ENCODE measurements at places on chromosomes 12 and 14.

DNA sequence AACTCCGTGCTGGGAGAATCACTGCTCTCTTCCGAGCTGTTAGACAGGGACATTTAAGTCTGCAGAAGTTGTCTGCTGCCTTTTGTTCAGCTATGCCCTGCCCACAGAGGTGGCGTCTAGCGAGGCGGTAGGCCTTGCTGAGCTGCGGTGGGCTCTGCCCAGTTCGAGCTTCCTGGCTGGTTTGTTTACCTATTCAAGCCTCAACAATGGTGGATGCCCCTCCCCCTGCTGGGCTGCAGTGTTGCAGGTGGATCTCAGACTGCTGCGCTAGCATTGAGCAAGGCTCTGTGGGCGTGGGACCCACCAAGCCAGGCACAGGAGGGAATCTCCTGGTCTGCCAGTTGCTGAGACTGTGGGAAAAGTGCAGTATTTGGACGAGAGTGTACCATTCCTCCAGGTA lies 43.7 kb downstream of the GPR137C start:
- DNase-seq = no peak

GRCh38 chr12:44889926-44890325 lies 13.8 kb upstream of the NELL2 start:
- no peak for DNase-seq

- DNase-seq = no peak
Observed at GRCh38 chr14:24436355-24437019, 6.1 kb downstream of the SDR39U1 start.

- DNase-seq = no peak
Observed at GRCh38 chr12:47885012-47885501, 19.7 kb downstream of the VDR start.

- DNase-seq = no peak
Observed at GRCh38 chr12:7723926-7724325, 12.7 kb downstream of the DPPA3 start.

- DNase-seq = no peak
Observed at GRCh38 chr12:39467432-39467870, 24.5 kb upstream of the KIF21A start.

DNA sequence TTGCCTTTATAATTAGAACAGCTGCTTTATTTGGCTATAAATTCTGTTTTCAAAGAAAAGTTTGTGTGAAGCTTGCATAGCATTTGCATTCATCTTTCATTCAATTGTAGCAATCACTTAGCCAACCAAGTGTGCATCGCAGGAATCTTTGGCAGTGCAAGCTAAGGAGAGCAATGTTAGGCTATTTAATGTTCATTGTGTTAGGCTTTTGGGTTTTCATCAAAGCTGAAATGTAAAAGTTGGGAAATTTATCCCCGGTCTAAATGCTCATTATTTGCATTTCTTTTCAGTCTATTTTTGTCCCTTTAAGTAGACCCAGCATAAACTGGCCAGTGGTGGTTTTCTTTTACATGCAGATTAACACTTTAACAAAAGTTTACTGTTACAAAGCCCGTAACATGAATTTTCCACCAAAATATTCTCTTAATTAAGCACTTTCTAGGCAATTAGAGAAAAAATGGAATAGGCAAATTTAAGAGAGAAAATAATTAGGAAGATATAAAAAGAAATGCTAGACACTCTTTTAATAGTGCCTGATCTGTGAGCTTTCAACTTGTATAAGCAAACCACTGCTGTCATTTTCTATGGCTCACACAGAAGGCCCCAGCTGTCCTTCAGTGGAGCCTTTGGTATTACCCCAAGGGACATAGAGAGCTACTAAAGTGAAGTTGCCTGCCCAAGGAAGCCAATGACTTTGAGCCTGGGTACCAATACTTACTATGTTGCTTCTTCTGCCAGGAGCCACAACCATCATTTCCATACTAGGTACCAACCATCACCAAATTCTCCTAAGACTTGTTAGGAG lies 898.9 kb upstream of the SEL1L start:
- DNase-seq = no peak

GRCh38 chr14:42378880-42379279 lies 772.2 kb downstream of the LRFN5 start:
- no peak for DNase-seq

GRCh38 chr12:113086249-113087164 lies 30.0 kb downstream of the DTX1 start:
- DNase-seq = no peak

GRCh38 chr14:31867570-31867969 lies 209.5 kb upstream of the ARHGAP5 start:
- no peak for DNase-seq

- DNase-seq = no peak
Observed at GRCh38 chr12:27705263-27705662, 5.4 kb upstream of the MRPS35 start.

- no peak for DNase-seq
Observed at GRCh38 chr14:67526676-67527459, 6.2 kb upstream of the PLEKHH1 start.

GRCh38 chr12:104750061-104750460 lies 208.0 kb downstream of the SLC41A2 start:
- no peak for DNase-seq

DNA sequence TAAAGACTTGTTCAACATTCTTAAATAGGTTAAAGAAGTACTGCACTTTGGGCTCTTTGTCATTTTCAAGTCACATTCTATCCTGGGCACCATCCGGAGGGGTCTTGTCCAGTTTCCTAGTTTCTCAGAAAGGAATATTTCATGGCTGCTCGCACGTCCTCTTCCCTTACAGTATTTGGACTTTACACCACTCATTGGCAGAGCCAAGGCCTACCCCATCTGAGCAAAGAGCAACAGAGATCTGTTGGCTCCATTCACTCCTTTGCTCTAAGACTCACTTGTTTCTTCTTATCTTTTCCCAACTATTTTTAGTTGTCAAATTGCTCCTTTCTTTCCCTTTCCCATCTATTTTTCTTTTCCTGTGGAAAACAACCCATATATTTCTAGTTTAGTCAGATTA lies 118.2 kb downstream of the CRADD start:
- DNase-seq = no peak

- DNase-seq = no peak
Observed at GRCh38 chr14:69252851-69253250, 7.1 kb upstream of the GALNT16 start.

DNA sequence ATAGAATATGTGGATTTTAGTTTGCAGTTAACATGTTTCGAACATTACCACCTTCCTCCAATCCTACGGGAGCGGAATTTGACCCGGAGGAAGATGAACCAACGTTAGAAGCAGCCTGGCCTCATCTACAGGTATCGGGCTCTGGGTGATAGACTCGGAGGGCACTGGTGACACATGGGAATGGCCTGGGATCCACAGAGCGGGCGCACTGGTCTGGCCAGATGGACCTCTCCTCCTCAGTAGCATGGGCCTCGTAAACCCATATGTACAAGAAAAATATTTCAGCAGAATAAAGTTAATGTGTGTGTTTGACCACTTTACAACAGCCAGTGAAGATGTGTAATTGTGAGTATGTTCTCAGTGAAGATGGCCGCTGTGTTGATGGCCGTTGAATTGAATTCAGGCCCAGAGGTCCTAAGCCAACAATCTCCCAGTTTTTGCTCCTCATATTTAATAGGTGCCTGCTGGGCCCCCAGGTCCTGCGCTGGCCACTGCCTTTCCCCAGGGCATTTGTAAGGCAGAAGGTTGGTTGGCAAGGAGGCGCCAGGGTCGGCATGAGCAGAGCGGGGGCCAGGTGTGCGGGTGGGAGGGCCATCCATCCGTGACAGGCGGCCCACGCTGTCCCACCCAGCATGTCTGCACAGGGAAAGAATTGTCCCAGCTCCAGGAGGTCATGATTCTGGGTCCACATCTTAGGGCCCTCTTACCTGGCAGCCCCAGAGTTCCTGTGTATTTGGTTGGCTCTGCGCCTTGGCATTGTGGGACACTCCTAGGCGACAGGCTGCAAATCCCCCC lies 82.0 kb upstream of the DYNC1H1 start:
- no peak for DNase-seq

GRCh38 chr14:26132061-26132645 lies 465.7 kb downstream of the NOVA1 start:
- DNase-seq = no peak

DNA sequence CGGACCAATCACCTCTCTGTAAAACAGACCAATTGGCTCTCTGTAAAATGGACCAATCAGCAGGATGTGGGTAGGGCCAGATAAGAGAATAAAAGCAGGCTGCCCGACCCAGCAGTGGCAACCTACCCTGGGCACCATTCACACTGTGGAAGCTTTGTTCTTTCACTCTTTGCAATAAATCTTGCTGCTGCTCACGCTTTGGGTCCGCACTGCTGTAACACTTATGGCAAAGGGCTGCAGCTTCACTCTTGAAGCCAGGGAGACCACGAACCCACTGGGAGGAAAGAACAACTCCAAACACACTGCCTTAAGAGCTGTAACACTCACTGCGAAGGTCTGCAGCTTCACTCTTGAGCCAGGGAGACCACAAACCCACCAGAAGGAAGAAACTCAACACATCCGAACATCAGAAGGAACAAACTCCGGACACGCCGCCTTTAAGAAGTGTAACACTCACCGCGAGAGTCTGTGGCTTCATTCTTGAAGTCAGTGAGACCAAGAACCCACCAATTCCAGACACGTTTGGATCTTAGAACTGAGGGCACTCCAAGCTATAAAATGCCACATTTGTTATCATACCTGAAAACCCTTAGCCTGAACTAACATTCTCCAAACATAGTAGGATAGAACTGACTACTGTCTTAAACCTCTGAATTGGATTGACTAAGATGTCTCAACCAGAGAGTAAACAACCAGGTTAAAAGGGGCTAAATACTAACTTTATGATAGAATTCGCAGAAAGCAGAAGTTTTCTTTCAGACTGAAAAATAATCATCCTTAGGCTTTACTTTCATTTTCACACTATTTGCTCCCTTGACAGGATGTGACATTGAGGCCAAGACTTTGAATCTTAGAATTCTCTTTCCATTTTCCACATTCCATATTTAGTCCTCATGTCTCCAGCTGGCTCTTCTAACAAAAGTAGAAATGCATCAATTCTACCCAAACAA lies 33.6 kb downstream of the CDKL1 start:
- DNase-seq = no peak

DNA sequence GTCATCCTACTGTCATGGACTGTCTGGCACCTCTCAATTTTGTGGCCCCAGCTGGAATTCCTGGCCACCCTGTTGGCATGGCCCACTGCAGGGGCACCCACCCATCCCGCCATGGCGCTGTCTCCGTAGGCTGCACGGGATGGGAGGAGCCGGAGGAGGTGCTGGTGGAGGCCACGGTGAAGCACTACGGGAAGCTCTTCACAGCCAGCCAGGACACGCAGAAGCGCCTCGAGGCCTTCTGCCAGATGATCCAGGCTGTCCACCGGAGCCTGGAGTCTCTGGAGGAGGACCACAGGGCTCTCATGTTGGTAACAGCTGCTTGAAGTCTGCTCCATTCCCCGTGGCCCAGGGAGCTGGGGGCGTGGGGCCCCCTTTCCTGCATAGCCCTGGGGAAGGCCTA lies 3.9 kb downstream of the CCDC197 start:
- DNase-seq = no peak

DNA sequence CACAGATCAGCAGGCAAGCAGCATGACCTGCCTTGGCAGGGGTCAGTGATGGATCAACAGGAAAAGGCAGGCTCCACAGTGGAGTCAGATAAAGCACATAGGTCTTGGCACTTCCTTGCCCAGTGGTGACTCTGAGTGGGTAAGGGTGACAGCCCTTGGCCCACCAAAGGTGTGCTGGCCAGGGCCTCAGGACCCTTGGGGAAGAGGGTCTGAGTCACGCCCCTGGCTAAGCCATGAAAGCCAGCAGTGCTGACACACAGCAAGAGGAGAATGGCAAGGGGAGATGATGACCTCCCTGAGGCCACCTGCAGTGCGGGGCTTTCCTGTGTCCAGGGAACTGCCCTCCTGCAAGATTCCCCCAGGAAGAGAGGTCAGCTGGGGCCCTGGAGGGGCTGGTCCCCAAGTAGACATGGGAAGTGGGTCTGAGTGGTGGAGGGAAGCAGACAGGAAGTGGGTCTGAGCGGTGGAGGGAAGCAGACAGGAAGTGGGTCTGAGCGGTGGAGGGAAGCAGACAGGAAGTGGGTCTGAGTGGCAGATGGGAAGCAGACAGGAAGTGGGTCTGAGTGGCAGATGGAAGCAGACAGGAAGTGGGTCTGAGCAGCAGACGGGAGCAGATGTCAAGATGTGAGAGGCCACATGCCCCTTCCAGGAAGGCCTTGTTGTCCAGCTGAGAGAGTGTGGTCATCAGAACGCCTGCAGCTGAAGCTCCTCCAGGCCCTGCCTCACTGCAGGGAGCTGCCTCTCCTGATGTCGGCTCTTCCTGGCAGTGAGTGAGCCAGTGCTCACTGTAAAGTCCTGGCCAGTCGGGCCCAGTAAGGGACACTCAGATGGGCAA lies 34.8 kb downstream of the DIO3 start:
- DNase-seq = no peak

GRCh38 chr12:109492371-109492770 lies 14.9 kb downstream of the UBE3B start:
- no peak for DNase-seq

GRCh38 chr12:94498073-94498472 lies 38.4 kb upstream of the CEP83 start:
- no peak for DNase-seq

GRCh38 chr14:94400422-94400841 lies 12.0 kb upstream of the SERPINA1 start:
- no peak for DNase-seq

- peak; percentile 95 for DNase-seq
Observed at GRCh38 chr12:78864403-78864869, at the start of gene SYT1. TSS of gene SYT1 (plus strand) at chr12:78864774.

DNA sequence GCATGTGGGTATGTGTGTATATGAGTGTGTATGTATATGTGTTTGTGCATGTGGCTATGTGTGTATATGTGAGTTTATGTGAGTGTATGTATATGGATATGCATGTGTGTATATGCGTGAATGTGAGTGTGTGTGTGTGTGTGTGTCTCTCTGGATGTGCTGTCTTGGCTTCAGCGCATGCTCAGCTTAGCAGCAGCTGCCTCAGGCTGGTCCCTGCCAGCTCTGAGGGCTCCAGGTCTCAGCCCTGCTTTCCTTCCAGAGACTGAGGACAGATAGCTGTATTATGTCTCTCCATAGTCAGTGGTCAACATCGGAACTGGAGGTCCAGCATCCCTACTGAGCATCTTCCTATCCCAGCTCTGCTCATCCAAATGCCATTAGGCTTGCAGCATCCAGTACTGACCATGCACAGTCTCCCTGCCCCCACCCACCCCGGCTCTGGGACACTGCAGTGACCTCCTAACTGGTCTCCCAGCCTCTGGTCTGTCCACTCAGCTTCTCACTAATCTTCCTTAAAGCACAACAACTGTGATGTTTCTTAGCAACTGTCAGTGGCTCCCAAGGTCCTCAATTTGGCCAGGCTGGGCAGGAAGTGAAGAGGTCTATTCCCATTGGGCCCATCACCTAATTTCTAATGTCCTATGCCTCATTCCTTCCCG lies 22.8 kb downstream of the FAIM2 start:
- DNase-seq = no peak

GRCh38 chr14:95759941-95760340 lies 46.0 kb upstream of the TCL1A start:
- DNase-seq = no peak

GRCh38 chr12:68686262-68686594 lies 550 bp upstream of the NUP107 start:
- no peak for DNase-seq
